Fibroblast of lung (primary cell): ENCODE measurements at places on chromosomes 7 and 10.

GRCh38 chr10:1347962-1348772 lies 292.0 kb downstream of the WDR37 start:
- DNase-seq, result no peak

DNA sequence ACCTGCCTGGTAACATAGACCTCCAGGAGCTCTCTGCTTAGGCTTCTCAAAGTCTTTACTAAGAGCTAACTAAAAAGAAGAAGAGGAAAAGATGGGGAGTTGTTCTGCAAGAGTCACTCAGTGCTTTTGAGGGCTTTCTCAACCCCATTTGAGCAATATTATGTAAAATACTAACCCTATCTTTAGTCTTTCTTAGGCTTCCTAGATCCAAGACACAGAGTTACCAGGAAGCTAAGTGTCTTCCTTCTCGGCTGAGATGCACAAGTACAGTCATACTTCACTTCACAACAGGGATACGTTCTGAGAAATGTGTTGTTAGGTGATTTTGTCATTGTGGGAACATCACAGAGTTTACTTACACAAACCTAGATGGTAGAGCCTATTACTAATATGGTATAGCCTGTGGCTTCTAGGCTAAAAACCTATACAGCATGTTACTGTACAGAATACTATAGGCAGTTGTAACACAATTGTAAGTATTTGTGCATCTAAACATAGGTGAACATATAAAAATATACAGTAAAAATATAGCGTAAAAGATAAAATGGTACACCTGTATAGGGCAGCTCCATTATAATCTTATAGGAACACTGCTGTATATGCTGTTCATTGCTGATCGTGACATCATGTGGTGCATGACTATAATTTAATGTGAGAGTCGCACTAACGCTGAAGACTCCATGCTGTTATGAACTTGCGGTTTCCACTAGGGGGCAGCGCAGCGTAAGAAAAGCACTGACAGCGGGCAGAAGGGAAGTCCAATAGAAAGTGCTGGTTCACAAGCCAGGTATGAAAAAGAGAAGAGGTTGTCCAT lies 16.3 kb downstream of the ANKRD22 start:
- DNase-seq, result peak; percentile 80

DNA sequence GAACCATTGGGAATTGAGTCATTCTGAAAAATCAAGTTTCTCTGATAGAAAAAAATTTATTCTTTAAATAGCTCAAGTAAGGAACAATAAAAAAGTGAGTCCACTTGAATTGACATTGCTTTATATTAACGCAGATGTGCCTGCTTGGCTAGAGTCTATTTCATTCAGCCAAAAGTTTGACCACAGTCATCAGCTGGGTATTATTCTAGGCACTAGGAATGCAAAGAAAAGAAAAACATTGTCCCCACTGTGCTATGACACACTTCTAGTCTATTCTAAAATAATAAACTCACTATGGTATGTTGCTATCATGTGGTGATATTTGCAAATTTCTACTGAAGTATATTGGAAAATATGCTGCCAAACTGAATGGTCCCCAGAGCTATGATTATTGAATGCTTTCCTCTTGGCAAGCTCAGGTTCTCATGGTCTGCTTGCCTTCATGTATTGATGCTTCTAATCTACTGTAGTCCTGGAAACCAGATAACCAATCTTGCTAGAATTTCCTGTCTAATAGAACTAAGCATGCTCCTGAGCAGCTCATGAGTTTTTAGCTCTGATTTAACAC lies 8.3 kb downstream of the SFRP4 start:
- peak; percentile 52 for DNase-seq

DNA sequence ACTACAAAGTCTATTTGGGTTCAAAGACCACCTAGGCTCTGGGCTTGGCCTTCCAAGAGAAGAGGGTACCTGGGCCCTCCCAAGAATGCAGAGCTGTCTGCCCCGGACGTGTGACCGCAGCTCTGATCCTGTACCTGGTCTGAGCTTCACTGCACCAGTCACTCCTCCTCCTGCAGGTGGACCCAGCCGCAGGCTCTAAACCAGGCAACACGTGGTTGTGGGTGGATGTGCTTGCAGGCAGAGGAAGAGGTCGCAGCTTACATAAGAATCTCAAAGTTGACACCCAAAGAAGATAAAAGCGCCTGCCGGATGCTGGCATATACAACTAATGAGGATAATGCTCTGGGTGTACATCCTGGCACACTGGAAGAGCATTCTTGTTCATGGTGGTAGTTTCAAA lies 9.4 kb upstream of the PFKP start:
- no peak for DNase-seq

- no peak for DNase-seq
Measured at GRCh38 chr7:19530261-19530660, 178.6 kb downstream of the POLR1F start.

DNA sequence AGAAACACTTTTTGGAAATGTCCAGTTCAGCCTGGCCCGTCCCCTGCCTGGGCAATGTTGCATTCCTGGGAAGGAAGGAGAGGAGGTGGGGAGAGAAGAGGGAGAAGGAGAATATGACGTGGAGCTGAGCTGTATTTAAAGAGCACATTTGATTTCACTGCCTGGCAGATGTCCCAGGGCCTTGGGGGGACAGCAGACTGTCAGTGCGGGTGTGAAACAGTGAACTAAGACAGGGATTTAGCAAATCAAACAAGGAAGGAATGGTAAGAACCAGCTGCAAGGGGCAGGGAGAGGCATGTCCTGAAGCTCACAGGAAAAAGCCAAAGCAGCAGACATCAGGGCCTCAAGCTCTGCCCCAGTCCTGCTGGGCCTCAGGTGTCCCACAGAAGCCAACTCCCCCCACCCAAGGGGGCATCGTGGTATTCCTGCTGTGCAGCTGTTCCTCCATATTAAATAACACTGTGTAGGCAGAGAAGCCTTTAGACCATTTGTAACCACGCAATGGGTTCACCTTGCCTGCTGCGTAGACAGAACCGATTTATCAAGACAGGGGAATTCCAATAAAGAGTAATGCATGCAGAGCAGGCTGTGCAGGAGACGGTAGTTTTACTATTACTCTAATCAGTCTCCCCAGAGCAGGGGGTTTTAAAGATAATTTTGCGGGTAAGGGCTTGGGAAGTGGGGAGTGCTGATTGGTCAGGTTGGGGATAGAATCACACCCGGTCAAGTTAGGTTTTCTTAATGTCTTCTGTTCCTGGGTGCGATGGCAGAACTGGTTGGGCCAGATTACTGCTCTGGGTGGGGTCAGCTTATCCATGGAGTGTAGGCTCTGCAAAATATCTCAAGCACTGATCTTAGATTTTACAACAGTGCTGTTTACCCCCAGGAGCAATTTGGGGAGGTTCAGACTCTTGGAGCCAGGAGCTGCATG lies 18.3 kb downstream of the LEP start:
- DNase-seq, result peak; percentile 44

DNA sequence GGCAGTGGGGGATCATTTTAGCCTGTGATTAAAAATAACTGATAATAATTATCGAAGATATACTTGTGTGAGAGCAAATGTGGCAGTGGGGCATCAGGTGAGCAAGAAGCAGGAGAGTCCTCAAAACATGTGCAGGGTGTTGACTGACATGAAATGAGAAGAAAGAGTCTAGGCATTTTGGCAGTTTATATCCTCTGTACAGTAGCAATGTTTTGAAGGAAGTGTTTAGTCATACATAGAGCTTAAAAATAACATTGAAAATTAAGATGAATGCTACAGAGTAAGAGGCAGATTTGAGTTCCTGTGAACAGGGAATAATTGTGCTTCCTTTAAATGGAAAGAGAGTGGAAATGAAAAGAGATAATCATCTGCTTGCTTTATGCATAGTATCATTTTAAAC lies 47.4 kb downstream of the VPS50 start:
- DNase-seq, result peak; percentile 3

- peak; percentile 67 for DNase-seq
Measured at GRCh38 chr10:97687785-97688781, 1.0 kb upstream of the AVPI1 start.

DNA sequence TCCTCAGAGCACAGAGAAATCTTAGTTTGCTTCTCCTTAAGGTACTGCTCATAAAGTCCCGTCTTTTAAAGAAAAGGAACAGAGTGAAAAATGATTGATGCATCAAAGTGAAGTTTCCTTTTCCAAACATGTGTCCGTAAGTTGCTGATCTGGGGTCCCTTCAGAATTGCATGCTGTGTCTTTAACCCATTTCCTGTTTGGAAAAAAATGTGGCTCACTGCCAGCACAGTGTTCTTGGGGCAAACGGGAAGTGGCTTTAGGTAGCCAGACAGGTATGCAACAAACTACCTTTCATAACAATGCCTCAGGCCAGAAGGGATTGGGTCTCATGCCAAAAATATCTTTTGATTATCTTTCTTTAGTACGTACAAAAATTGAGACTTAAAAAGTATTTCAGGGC lies 50.9 kb downstream of the TFAM start:
- no peak for DNase-seq

GRCh38 chr7:40327113-40327512 lies 192.3 kb downstream of the SUGCT start:
- DNase-seq, result no peak

GRCh38 chr7:1419688-1420087 lies 39.6 kb downstream of the MICALL2 start:
- no peak for DNase-seq

- no peak for DNase-seq
Measured at GRCh38 chr7:1890289-1891235, 220.5 kb downstream of the ELFN1 start.

DNA sequence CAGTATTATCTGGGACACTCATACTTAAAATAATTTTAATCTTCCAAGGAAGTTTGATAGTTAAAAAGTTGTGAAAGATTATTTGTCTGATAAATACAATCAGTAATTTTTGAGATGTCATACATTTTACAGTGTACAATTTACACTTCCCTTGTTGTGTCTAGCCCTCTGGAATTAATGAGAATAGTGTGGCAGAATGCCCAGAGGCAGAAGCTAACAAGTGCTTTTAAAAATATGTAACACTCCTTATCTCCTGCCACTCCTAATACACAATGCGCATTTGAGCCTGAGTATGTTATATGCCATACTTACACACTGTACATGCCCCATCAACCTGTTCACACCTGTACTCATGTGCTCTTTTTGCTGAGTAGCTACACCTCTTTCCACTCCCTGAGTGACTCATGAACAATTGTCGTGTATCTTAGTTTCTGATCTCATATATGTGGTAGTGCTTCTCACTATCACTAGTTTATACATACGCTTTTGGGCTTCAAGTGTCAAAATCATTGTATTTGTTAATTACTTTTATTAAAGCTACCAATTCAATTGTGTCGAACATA lies 106.9 kb upstream of the GNAI1 start:
- DNase-seq, result no peak
